ENCODE measurements at places on chromosomes 5 and 9.

- no peak for DNase-seq
Measured at GRCh38 chr5:169354921-169355320, 54.0 kb upstream of the SLIT3 start.

- DNase-seq, result peak; percentile 8
Measured at GRCh38 chr5:93461756-93462155, 119.3 kb downstream of the NR2F1-AS1 start.

- no peak for DNase-seq
Measured at GRCh38 chr9:104961238-104961637, 33.3 kb upstream of the ABCA1 start.

DNA sequence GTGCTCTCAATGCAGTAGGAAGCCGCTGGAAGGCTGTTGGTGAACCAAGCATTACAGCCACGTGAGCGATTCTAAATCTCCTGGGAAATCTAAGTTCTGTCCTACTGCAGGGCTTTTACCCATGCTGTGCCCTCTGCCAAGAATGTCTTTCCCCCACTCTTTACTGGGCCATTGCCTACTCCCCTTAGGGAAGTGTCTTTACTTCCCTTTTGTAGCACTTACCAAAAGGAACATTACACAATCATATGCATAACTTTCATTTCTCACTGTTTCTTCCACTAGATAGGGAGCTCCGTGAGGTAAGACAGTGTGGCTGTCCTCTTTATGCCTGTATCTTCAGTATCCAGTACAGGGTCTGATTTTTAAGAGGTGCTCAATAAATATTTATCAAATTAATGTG lies 241.7 kb upstream of the NR4A3 start:
- no peak for DNase-seq

GRCh38 chr9:22241024-22241423 lies 205.6 kb upstream of the DMRTA1 start:
- no peak for DNase-seq

DNA sequence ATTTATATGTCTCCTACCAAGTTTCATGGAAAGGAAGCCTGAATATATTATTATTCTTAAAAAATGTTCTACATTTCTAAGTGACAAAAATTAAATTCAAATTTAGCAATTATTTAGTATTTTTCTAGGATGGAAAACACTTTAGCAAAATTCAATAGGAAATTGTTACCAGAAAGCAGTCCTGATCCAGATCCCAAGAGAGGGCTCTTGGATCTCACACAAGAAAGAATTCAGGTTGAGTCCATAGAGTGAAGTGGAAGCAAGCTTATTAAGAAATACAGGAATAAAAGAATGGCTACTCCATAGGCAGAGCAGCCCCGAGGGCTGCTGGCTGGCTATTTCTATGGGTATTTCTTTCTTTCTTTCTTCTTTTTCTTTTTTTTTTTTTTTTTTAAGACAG lies 44.7 kb downstream of the LRRC70 start:
- DNase-seq, result no peak

- DNase-seq, result no peak
Measured at GRCh38 chr9:4117835-4118610, 181.8 kb downstream of the GLIS3 start.

GRCh38 chr9:84511651-84512050 lies 157.9 kb upstream of the NTRK2 start:
- no peak for DNase-seq

DNA sequence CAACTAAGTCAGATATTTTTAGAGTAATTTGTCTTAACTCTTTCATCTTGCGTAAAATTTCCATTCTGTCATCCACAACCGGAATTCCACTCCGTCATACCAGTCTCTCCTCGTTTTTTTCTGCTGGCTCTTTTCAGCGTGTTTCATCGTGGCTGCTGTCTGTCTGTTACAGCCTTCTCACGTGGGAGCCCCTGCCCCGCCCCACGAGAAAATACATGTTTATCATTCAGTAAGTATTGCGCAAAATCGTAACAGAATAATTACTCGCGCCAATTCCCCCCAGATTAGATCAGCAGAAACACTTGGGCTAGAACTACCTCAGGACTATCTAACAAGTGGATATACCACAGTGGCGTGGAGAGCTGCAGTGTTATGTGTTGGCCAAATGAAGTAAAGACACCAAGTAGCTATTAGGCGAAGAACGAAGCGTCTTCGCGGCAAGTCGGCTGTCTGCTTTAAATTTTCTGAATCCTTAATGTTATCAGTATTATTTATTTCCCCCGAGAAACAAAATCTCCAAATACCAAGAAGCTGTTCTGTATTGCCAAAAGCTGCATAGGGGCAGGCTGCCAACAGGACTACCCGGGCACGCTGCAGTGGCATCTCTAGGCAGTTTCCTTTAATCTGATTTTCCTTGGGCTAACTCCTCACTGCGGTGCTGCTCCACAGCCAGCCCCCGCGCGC lies 566 bp upstream of the FOCAD start:
- peak; percentile 53 for DNase-seq

GRCh38 chr9:33619666-33620404 lies 95.8 kb downstream of the ANKRD18B start:
- peak; percentile 52 for DNase-seq

GRCh38 chr5:77171141-77171910 lies 39.2 kb upstream of the PDE8B start:
- DNase-seq, result no peak

- no peak for DNase-seq
Measured at GRCh38 chr9:127548352-127548881, 63.7 kb upstream of the STXBP1 start.

- peak; percentile 45 for DNase-seq
Measured at GRCh38 chr9:116149844-116150243, 3.7 kb upstream of the PAPPA start.

DNA sequence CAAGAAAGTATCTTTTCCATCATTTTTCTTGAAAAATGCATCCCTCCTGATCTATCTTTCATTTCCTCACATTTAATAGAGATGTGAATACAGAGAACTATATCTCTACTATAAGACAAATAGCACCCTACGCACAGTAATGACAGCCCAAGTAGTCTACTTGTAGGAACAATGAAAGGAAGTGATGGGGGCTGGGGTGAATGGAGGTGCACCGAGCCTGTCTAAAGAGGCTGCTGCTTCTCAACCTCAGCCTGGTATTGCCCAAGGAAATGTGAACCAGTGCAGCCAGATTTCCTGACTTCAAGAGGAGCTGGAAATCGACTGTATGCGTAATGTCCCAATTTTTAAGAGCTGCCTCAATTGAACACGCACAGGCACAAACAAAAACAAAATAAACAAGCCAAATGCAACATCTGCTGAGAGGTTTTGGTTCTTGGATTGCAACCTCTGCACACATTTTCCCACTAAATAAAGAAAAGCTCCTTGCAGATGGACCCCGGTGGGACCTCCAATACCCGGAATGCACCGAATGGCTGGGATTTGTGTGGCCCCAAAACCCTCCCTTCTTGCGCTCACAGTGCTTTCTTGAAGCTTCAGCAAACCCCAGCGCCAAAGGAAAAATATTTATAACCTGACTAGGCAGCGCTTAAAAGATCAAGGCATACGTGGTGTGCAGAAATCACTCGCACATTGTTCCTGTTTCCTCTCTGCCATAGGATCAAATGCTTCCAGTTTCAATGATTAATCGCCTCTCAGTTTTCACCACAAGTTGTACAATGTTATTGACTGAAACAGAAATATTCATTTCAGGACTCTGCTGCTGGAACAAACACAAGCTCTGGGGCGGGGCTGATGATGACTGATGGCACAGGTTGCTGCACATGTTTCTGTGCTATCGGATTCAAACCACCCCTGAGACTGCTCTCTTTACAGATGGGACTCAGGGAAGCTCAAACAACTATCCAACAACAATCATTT lies 68.3 kb downstream of the KCNIP1 start:
- DNase-seq, result peak; percentile 20

- no peak for DNase-seq
Measured at GRCh38 chr5:16437977-16438376, 27.6 kb downstream of the ZNF622 start.

DNA sequence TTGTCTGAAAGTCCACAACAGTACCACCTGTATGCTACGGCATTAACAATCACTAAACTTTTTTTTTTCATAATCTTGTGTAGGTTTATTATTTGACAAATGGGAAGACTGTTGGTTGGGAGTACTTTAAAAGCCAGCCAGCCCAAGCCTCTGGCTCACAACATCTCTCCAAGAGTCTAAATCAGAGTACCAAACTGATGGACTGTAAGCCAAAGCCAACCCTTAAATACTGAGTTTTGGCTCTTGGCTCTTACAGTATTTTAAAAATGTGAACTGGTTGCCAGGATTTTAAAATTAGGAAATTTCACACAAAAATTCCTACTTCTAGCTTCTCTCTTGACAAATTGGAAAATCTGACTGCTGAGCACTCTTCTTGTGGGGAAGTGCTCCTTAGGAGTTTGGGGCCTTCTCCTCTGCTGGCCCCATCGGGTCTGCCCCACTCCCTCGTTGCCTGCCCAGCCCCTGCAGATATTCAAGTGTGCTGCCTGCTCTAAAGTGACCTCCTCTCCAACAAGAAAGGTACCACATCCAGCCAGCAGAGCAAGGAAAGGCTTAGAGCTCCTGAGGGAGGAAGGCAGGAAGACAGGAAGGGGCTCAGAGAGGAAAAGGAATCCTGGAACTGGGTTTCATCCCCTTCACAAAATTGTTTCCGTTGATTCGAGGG lies 21.8 kb upstream of the TMOD1 start:
- no peak for DNase-seq

- no peak for DNase-seq
Measured at GRCh38 chr5:179300581-179301180, 44.6 kb downstream of the ADAMTS2 start.

DNA sequence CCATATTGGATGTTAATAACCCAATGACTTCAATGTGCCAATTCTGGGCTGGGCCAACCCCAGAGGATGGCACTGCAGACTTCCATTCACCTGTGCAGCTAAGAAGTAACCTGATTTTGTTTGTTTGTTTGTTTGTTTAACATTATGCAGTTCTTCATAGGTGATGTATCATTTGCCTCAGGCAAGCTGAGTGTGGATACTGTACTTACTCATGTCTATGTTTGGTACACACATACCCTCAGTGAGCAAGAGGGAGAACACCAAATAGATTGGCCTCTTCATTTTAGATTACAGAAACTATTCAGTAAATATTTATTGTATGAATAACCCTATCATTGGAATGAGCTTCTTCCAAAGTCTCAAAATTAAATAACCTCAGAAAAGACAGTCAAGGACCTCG lies 180.2 kb upstream of the SMC2 start:
- DNase-seq, result no peak

DNA sequence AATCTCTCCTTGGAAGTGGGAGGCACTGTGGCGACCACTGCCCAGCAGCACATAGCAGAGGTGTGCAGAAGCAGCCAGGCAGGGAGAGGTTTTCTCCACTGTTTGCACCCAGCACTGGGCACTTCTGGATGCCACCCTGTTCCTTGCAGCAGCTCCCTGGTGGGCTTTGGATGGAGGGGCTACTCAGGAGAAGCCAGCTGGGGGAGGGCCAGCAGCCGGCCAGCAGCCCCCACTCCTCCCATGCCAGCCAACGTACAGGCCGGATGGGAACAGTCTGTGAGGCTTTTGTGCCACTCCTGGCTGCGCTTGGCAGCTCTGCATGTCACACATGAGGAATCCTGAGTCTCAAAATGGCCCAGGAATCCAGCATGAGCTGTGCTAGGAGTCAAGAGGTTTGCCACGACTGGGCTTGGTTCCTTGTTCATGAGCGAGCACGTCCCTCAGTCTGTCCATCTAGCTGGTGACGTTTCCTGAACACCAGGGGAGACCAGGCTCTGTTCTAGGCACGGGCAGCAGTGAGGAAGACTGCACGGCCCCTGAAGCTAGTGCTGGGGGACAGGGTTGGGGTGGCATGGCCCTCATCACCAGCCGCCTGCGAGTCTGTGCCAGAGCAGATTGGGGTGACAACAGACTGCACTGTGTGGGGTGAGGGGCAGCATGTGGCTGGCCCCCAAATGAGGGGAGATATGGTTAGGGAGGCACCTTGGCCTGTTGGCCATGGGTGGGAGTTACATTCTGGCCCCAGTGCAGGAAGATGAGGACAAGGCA lies 10.1 kb downstream of the PHF2 start:
- no peak for DNase-seq

GRCh38 chr9:93861736-93862358 lies 93.3 kb downstream of the BARX1 start:
- DNase-seq, result no peak

GRCh38 chr5:2759696-2760461 lies 8.4 kb upstream of the IRX2 start:
- no peak for DNase-seq

DNA sequence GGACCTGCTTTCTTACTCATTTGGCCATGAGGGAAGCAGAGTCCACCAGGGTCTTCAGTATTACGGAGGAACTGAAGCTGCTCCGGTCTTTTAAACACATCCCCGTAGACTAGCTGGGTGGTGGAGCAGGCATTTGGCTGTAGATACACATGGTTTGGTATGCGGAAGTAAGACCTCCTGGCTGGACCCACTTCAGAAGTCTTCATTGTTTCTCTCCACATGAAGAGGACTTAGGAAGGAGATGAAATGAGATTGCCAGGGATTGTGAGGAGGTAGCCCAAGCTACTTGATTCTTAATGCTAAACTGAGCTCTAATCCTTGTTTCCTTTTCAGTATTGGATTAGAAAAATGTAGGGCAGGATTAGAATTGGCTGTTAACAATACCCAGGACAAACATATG lies 32.9 kb downstream of the STXBP1 start:
- peak; percentile 37 for DNase-seq

GRCh38 chr9:71929223-71929622 lies 17.8 kb downstream of the C9orf85 start:
- no peak for DNase-seq

GRCh38 chr9:135081264-135081660 lies 6.2 kb upstream of the OLFM1 start:
- no peak for DNase-seq

DNA sequence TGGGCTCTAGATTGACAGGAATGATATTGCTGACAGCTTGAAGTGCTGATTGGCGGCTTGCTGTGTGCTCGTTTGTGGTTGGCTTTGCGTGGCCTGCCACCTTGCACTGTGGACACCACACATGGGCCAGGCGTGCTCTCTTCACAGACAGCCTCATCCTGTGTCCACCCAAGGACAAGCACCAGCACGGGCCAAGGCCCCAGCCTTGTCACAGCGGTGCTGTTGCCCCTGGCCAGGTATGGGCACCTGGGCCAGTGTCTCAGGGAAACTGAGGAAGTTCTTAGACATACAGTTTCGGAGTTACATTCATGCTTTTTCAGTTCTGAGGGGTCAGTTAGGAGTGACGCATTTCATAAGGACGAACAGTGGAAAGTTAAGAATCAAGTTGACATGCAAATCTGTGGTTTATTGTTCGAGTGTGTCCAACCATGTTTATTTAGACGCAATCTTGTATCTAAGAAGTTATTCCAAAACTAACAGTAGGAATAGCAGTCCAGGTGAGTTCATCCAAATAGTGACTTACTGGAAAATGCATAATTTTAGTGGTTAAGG lies 125.9 kb downstream of the EHMT1 start:
- no peak for DNase-seq

GRCh38 chr9:132645306-132645705 lies 24.5 kb downstream of the DDX31 start:
- no peak for DNase-seq
